ENCODE measurements at places on chromosomes 11 and 22. TPM values are rescaled to one million over a fixed set of nuclear protein-coding genes. Genes with fewer than 3 reads are reported as not detected.

- DNase-seq = peak; percentile 52
- H3K27me3 ChIP-seq = no peaks in the 10 kb centered on the region
- no peaks in the 10 kb centered on the region for H3K36me3 ChIP-seq
These were observed 56.9 kb upstream of the PRSS23 start for GRCh38 chr11:86743223-86744118.

- H3K4me3 ChIP-seq = no peak overlapping the region
- H3K36me3 ChIP-seq = no peaks in the 10 kb centered on the region
- no peaks in the 10 kb centered on the region for H3K27me3 ChIP-seq
- peak; percentile 10 for DNase-seq
- H3K27ac ChIP-seq = no peak overlapping the region
- peaks cover 10% of the 10 kb centered on the region for H3K4me1 ChIP-seq
These were observed 103.3 kb upstream of the PARVA start for GRCh38 chr11:12274056-12274455.

DNA sequence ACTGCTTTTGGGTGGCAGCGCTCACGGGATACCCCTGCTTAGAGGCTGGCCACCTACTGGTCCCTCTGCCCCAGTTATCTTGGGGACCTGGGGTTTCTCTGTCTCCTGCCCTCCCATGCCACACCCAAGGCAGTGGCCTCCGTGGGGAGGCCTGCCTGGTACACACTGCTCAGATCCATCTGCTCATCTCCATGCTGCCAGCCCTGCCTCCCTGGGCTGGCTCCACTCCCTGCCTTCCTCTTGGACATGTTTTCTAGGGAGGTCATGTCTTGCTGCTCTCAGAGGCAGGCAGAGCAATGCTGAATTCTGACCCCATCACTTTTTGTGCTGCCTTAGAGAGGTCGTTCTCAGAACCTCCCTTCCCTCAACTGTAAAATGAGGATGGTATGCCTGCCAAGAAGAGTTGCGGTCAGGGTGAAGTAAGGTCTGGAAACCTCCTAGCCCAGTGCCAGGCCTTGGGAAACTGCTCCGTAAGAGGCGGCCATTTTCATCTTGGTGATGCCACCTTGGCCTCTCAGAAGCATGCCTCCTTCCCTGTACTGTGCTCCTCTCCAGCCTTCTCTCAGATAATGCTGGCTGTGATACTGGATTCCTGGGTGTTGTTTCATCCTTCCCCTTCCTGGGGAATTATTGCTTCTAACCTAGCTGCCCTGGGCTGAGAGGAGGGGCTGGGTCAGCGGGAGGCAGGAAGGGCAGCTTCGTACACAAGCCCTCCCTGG, 186.4 kb upstream of the ZBED5 start:
- H3K4me1 ChIP-seq = peaks cover 5% of the 10 kb centered on the region
- H3K36me3 ChIP-seq = no peaks in the 10 kb centered on the region
- no peak for DNase-seq
- H3K4me3 ChIP-seq = no peak overlapping the region
- H3K27me3 ChIP-seq = no peaks in the 10 kb centered on the region

MMP12 gene
- not detected for total RNA-seq

DNA sequence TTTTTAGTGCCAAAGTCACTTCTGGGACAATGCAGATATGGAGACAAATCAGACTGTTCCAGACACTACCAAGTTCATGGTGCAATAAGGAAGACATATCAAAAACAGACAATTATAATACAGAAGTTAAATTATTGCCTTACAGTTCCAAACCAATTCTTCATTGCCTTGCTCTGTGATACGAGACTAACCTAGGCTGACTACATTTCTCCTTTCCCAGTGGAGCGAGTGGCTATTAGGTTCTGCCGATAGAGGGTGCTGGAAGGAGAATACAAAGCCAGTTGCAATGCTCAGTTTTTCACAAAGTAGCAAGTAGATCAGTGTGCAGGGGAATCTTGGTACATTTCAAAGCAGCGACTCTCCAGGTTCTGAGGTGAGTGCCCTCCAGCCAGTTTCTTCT, 67.8 kb downstream of the FAM168A start:
- DNase-seq = no peak
- H3K4me1 ChIP-seq = peaks cover 22% of the 10 kb centered on the region
- H3K27me3 ChIP-seq = no peaks in the 10 kb centered on the region
- H3K27ac ChIP-seq = no peak overlapping the region
- H3K4me3 ChIP-seq = no peak overlapping the region

GRCh38 chr22:38032681-38033521, 24.3 kb upstream of the PICK1 start:
- H3K27me3 ChIP-seq = no peaks in the 10 kb centered on the region
- H3K4me3 ChIP-seq = no peak overlapping the region
- H3K4me1 ChIP-seq = peaks cover 26% of the 10 kb centered on the region
- no peaks in the 10 kb centered on the region for H3K36me3 ChIP-seq
- no peak overlapping the region for H3K27ac ChIP-seq

CDC42EP2 gene
- 13.1 TPM for total RNA-seq

CABP4 gene
- total RNA-seq = 2.4 TPM

DNA sequence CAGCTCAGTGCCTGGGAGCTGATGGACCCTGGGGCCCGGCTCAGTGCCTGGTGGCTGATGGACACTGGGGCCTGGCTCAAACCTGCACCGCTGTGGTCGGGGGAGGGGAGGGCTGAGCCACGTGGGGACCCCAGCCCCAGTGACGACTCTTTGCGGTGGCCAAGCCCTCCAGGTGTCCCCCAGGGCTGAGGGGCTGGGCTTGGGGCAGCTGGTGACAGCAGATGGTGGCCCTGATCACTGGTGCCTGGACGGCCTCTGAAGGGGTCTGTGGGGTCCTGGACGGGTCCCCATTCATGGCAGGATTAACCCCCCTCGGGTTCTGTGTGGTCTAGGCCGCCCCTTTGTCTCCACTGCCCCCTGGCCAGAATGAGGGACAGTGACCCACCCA, 3.4 kb upstream of the MUC5B start:
- no peak for DNase-seq
- no peaks in the 10 kb centered on the region for H3K27me3 ChIP-seq
- no peak overlapping the region for H3K4me3 ChIP-seq
- no peaks in the 10 kb centered on the region for H3K36me3 ChIP-seq
- H3K27ac ChIP-seq = no peak overlapping the region

MUC6 gene
- 0.06 TPM for total RNA-seq

DNA sequence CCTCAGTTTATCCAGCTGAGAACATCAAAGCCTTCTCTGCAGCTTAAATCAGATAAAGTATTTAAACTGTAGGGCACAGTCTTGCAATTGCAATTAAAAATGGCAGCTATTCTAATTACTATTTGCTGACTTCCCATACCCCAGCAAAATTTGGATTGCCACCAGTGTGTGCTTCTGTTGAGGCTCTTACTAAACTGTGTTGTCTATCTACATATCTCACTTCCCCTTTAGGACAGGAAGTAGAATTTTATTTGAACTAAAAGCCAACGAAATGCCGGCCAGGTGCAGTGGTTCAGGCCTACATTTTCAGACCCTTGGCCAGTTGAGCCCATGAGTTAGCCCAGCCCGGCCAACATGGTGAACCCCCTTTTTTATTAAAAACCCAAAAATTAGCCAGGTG, 7.1 kb downstream of the SAA4 start:
- H3K27ac ChIP-seq = no peak overlapping the region
- no peaks in the 10 kb centered on the region for H3K4me1 ChIP-seq
- no peaks in the 10 kb centered on the region for H3K27me3 ChIP-seq
- DNase-seq = no peak

- no peaks in the 10 kb centered on the region for H3K27me3 ChIP-seq
- no peaks in the 10 kb centered on the region for H3K4me1 ChIP-seq
- DNase-seq = no peak
- H3K4me3 ChIP-seq = no peak overlapping the region
These were observed 84.8 kb downstream of the SLC1A2 start for GRCh38 chr11:35334385-35335090.

DNA sequence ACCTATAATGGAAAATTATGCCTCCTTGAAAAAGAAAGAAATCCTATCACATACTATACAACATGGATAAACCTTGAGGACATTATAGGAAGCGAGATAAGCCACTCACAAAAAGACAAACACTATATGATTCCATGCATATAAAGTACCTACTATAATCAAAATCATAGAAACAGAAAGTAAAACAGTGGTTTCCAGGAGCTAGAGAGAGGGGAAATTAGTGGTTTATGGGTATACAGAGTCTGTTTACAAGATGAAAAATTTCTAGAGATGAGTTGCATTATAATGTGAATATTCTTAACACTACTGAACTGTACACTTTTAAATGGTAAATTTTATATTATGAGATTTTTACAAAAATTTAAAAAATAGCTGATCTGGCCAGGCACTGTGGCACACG, 40.5 kb upstream of the ARHGAP42 start:
- no peaks in the 10 kb centered on the region for H3K4me1 ChIP-seq
- H3K36me3 ChIP-seq = no peaks in the 10 kb centered on the region
- H3K27ac ChIP-seq = no peak overlapping the region
- no peaks in the 10 kb centered on the region for H3K27me3 ChIP-seq
- no peak overlapping the region for H3K4me3 ChIP-seq
- DNase-seq = no peak

DNA sequence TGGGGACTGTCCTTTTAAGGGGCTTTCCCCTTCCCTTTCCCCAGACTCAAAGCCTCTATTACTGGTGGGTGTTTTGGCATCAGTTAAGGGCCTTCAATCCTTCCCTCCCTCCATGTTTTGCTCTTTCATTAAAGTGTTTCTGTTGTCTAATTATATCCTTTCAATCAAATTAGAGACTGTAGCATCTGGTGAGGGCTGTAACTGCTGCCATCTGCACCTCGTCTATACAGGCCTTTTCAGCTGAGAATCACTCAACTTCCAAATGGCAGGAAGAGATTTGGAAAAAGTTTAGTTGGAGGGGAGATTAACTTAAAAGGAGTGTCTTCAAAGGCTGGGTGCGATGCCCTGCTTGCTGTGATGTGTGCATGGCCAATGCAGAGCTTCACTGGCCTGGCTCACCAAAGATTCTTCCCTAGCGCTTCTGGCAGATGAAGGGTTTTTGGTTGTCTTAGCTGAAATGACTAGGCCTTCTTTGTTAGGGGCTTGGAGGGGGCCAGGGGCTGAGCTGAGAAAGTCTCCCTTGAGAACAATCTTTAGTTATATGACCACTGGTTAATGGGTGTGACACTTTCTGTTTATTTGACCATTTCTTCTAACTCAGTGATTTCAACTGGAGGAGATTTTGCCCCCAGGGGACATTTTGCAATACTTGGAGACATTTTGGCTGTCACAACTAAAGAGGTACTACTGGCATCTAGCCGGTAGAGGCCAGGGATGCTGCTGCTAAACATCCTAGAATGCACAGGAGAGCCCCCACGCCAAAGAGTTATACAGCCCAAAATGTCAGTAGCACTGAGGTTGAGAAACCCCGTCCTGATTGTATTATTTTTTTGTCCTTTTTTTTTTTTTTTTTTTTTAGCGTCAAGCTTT, 7.5 kb downstream of the KREMEN1 start:
- H3K27ac ChIP-seq = peak overlapping the region; percentile 19
- DNase-seq = no peak
- H3K27me3 ChIP-seq = no peaks in the 10 kb centered on the region

- H3K4me1 ChIP-seq = no peaks in the 10 kb centered on the region
- H3K27me3 ChIP-seq = no peaks in the 10 kb centered on the region
- peak; percentile 80 for DNase-seq
- no peaks in the 10 kb centered on the region for H3K36me3 ChIP-seq
- H3K4me3 ChIP-seq = no peak overlapping the region
These were observed 123.6 kb downstream of the ABTB2 start for GRCh38 chr11:34234086-34234740.

DNA sequence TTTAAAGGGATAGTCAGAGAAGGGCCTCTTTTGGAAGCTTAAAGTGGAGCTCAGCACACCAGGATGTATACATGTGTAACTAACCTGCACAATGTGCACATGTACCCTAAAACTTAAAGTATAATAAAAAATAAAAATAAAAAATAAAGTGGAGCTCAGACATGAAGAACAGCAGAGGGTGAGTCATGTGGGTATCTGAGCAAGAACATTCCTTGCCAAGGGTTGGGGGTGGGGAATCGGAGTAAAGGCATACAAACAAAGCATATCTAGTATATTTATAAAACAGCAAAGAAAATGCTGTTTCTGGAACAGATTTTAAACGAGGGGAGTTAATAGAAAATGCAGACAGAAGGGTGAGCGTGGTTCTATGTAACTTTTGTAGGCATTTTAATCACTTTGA, 562.6 kb upstream of the ANO3 start:
- H3K36me3 ChIP-seq = no peaks in the 10 kb centered on the region
- no peaks in the 10 kb centered on the region for H3K4me1 ChIP-seq
- no peak for DNase-seq
- no peak overlapping the region for H3K4me3 ChIP-seq
- no peak overlapping the region for H3K27ac ChIP-seq

GRCh38 chr11:124322356-124322755, 2.4 kb upstream of the OR8D2 start:
- H3K36me3 ChIP-seq = no peaks in the 10 kb centered on the region
- H3K4me1 ChIP-seq = no peaks in the 10 kb centered on the region
- no peaks in the 10 kb centered on the region for H3K27me3 ChIP-seq
- no peak for DNase-seq
- H3K27ac ChIP-seq = no peak overlapping the region
- no peak overlapping the region for H3K4me3 ChIP-seq

SYNGR1 gene
- total RNA-seq = 14.6 TPM

DNA sequence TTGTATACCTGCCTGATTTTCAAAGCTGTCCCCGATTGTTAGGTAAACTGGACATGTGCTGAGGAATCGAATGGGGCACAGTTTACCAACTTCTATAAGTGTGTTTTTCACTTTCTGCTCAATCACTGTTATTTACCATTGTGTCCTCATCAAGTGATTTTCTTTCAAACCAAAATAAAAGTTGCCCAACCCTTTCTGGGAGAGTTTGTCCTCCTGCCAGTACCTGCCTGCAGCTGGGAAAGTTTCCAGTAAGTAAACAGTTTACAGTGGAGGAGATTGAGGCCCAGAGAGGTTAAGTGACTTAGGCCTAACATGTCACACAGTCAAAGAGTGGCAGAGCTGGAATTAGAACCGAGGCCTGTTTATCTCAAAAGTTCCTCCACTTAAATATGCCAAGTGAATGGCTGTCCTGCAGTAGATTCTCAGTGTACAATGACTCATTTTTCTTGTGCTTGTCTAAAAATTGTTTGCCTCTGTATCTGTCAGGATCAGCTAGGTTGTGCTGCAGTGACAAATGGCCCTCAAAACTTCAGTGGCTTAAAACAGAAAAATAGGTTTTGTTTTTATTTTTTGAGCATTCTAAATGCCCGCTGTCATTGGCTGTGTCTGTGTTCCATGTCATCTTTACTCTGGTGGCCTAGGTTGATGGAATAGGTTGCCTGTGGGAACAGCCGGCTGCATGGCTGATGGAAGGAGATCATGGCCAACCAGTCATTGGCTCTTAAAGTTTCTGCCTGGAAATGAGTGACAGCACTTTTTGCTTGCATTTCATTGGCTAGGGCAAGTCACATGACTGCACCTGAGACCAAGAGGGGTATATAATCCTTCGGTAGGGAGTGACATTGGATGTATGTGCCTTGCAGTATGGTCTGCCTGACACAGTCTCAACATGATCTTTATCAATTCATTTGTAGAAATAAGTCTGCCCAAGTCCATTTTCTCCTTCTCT, 61.8 kb upstream of the CRYBB3 start:
- no peak overlapping the region for H3K4me3 ChIP-seq
- H3K27me3 ChIP-seq = no peaks in the 10 kb centered on the region
- H3K36me3 ChIP-seq = no peaks in the 10 kb centered on the region
- H3K27ac ChIP-seq = peak overlapping the region; percentile 34
- H3K4me1 ChIP-seq = peaks cover 19% of the 10 kb centered on the region
